ENCODE measurements at places on chromosomes 3 and 15. TPM values are rescaled to one million over a fixed set of nuclear protein-coding genes. Genes with fewer than 3 reads are reported as not detected.
A peak's percentile ranks its signal among the peaks of the same experiment; 100 is the strongest.

GRCh38 chr3:8975081-8976020 is 12.1 kb upstream of the RAD18 start:
- no peak for DNase-seq

Gene FSIP1
- 0.23 TPM for polyA plus RNA-seq

- DNase-seq = no peak
Observed at GRCh38 chr3:129139911-129140310, 18.3 kb upstream of the RAB43 start.

Gene MORC1
- not detected for polyA plus RNA-seq

DNA sequence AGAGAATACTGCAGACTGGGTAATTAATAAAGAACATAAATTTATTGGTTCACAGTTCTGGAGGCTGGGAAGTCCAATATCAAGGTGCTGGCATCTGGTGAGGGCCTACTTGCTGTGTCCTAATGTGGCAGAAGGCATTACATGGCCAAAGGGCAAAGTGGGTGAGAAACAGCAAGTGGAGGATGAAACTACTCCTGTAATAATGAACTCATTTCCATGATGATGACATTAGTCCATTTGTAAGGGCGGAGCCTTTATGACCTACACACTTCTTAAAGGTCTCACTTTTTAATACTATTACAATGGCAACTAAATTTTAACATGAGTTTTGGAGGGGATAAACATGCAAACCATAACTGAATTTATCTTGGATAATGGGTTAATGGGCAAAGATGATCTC is 139.6 kb upstream of the SGO1 start:
- DNase-seq = no peak

DNA sequence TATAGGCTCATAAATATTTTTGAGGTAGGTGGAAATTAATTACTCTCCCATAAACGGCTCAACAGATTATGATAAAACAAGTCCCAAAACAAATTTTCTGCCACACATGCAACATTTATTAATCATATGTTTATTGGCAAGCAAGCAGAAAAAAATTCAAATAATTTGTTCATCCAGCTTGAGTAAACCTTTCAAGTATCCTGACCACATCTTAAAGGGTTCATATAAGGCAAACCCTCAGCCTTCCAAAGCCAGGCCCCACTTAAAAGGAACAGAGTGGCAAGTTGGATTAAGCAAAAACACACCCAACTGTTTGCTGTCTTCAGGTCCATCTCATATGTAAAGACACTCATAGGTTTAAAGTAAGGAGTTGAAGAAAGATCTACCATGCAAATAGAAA is 1042.3 kb downstream of the DIPK2A start:
- DNase-seq = no peak

- DNase-seq = no peak
Observed at GRCh38 chr3:196947136-196947859, 5.0 kb upstream of the NCBP2 start.

Gene TNK2
- 23.1 TPM for polyA plus RNA-seq

DNA sequence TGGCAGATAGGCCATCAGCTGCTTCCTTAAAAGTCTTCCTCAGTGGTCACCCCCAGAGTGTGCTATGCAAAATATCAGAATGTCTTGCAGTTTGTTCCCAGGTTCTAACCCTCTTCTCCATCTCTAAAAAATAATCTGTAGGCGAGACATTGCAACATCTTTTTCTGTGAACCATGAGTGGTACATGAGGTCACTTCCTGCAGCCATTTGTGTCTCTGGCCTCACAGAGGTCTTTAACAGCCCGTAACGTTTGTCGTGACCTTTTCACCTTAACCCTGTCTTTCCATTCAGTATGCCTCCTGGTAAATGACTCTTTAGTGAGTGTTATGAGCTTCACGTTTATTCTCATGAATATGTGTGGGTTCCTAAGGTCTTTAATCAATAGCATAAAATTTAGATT is 145.4 kb downstream of the KLHL25 start:
- peak; percentile 70 for DNase-seq

DNA sequence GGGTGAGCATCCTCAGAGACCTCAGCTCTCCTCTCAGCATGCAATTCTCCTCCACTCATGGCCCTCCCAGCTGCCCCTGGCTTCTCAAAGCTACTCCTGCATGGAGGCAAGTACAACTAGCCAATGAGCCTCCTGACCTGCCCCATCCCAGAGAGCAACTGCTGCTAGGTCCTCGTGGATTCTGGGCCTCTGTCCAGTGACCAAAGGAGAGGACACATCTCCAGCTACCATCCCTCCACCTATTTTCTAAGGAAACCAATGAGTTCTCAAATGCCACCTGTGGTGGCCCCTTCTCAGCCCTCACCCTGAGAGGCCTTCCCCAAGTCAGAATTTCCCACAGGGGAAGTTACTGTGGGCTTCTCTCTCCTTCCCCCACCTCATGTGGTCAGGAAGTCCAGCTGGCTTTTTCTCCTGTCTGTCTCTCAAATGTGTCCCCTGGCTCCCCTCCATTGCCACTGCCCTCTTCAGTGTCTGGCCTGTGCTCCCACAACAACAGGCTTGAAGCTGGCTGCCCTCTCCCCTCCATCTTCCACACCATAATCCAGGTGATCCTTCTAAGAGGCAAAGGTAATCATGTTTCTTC is 43.0 kb downstream of the LIPC start:
- no peak for DNase-seq

Gene CELF6
- polyA plus RNA-seq = 0.22 TPM

DNA sequence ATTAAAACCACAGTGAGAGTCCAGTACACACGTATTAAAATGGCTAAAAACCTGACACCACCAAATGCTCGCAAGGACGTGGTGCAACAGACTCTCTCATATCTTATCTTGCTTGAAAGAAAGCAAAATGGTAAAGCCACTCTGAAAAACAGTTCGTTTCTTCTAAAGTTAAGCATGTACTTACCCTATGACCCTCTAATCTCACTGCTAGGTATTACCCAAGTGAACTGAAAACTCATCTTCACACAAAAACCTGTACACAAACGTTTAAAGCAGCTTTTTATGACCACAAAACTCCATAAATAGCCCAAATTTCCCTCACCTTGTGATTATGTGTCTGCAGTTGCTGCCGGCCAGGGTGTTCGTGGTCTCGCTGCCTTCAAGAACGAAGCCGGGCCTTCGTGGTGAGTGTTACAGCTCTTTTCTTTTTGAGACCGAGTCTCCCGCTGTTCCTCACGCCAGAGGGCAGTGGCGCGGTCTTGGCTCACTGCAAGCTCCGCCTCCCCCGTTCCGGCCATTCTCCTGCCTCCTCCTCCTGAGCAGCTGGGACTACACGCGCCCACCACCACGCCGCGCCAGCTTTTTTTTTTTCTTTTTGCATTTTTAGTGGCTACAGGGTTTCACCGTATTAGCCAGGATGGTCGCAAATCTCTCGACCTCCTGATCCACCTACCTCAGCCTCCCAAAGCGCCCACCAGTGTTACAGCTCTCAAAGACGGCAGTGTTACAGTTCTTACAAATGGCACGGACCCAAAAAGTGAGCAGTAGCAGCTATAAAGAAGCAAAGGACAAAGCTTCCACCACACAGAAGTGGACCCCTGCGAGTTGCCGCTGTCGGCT is 165.4 kb downstream of the TJP1 start:
- DNase-seq = no peak

GRCh38 chr3:185789891-185790830 is 34.7 kb downstream of the IGF2BP2 start:
- DNase-seq = peak; percentile 57

Gene SOX14
- polyA plus RNA-seq = not detected

DNA sequence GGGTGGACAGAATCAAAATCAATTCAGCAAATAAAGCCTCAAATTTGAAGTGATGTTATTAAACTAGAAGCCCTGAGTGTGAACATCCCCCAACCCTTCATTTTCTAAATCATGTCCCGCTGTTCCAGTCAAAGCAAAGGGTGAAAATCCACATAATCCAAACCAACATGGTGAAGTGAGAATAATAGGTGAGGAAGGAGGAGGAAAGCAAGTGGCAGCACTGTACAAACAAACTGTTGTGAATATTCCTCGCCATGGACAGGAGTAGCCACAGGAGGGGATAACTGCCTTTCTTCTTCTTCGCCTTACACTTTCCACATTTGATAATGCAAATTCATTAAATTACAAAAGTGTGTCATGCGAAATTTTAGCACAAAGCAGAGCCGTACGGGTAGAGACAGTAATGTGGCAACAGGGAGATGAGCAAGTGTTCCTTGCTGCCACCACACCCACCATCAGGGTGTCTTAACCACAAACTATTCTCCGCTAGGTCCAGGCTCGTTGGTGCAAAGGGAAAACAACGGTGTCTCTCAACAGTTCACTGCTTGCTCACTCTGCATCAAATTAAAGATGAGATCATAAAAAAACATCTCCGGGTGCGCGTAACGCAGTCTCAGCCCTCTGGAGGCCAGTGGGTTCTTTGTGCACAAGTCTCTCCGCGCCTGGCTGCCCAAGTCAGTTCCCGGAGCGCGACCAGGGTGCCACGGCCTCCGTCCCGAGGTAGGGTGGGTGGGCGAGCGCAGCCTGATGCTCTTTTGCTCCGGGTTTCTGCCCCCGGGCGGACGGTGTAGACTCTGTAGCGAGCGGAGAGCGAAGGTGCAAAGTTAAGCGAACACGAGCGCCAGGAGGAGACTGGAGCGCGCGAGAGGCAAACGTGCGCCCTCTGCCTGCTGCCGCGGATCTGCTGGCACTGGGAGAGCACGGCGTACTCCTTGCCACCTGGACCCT is 6.7 kb downstream of the EPHA3 start:
- DNase-seq = no peak

DNA sequence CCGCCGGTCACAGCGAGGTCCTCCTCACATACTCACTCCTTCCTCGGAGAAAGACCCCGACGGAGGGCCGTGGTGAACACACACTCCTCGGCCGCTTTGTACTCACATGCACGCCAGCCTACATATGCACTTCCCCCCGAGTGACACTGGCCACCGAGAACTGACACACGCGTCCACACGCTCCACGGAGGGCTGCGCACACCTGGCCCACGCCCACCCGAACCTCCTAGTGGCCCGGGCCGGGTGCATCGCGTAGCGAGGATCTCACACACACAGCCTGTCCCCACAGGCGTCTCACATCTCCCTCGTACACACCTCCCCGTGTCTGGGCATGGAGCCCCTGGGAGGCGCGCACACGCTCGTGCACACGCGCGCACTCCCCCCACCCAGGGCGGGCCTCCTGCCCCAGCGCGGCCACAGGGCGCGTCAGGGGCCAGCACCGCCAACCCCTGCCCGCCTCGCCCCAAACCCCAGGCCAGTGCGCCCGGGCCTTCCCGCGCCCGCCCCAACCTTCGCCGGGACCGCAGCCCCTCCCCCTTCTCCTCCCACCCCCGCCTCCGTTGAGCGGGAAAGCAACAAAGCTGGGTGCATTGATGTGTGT is 411 bp upstream of the C3orf70 start:
- DNase-seq = peak; percentile 17

GRCh38 chr3:98823791-98824190 is 60.7 kb downstream of the ST3GAL6 start:
- no peak for DNase-seq
